GM12891 (cell line): ENCODE measurements at places on chromosomes 6 and 20.

GRCh38 chr6:89817481-89817880, 2.1 kb downstream of the MDN1 start:
- DNase-seq, result no peak

GRCh38 chr20:44056010-44056698, 130.8 kb downstream of the JPH2 start:
- DNase-seq, result no peak

- no peak for DNase-seq
Observed at GRCh38 chr20:63007360-63007645, 539 bp upstream of the BHLHE23 start.

- no peak for DNase-seq
Observed at GRCh38 chr6:145898376-145898775, 65.8 kb downstream of the SHPRH start.

GRCh38 chr6:155915651-155916050, 460.0 kb upstream of the NOX3 start:
- no peak for DNase-seq

DNA sequence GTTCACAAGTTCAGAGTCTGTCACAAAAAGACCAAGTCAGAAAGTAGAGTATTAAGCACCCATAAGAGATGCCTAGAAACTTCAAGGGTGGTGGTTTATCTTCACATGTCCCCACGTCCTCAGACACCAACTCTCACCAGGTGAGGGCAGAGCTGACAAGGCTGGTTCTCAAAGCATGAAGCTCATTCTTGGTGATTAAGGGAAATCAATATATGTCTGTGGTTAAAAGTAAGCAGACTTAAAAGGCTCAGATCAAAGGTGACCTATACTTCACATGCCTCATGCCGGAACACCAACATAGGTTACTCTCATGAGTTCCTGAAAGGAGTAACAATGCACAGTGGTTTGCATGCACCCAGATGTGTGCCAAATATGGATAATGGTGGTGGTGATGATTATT, 27.0 kb downstream of the IL17A start:
- no peak for DNase-seq

DNA sequence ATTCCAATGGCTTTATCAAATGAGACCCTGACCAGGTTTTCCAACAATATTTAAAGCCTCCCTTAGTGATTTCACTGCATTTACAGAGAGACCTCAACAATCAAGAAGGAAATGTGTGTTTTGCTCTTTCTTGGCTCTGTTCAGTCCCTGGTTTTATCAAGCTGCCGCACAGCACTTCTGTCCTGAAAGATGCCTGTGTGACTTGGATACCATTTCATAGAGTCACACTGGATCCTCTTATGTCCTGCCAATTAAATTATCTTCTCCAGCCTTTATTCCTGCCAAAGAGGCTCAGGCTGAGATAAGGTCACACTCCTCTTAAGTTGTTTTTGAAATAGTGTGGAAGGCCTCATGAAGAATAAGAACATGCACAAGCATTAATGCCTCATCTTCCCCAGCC, 197.0 kb upstream of the RNF217 start:
- no peak for DNase-seq

DNA sequence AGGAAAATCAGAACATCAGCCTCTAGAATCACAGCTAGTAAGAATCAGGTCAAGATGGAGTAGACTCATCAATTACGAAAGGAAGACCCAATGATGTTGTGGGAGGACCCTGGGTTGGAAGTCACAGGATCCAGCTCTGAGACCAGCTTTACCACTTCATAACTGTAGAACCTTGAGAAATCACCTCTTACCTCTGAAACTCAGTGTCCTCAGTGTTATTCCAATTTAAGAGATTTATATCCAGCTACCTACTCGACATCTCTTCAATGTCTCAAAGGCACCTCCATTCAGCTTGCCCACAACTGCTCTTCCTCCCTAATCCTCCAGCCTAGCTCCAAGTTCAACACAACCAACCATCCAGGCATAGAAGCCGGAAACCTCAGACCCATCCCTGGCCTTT, 16.3 kb downstream of the MRPL14 start:
- no peak for DNase-seq

DNA sequence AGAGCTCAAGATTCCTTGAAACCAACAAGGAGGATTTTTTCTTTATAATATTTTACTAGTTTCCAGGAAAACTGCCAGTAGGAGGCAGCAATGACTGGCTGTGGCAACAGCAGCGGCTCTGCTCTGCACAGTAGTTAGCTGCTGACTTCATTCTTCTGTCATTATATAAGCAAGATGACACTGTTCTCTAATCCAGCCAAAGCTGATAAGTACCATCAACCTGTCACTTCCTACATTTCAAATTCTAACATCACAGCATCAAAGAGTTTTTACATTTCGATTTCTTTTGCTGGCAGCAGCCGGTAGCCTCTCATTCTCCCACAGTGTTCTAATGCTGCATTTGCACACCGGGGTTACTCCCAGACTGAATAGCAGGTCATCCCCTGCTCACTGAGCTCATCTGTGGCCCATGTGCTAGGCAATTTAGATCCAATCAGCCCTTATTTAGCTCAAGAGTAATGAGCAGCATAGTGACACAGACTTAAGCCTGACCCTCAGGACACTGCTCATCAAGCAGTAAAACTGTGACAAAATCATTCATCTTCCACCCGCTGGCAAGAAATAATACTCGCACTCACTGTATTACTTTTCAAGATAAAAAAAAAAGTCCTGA, 67.8 kb downstream of the MMS22L start:
- DNase-seq, result no peak

DNA sequence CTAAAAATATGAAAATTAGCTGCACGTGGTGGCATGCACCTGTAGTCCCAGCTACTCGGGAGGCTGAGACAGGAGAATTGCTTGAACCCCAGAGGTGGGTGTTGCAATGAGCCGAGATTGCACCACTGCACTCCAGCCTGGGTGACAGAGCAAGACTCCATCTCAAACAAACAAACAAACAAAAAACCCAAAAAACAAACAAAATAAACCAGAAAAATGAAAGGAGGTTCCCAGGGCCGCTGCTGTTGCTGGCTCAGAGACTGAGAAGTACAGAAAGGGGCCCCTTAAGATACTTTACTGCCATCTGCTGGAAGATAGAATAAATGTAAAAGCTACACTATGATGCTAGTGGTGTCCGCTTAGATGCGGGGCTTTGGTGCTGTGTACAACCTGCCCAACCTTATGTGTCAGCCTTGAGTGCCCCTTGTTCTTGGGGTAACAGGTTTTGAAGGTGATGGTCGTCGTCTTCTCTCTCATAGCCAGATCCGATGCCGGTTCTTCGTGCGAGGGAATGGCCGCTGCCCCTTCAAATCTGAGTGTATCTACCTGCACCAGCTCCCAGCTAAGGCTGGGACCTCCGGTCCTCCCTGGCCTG, 2.8 kb upstream of the FANCE start:
- peak; percentile 73 for DNase-seq

- no peak for DNase-seq
Observed at GRCh38 chr20:12728782-12729181, 280.0 kb upstream of the SPTLC3 start.

DNA sequence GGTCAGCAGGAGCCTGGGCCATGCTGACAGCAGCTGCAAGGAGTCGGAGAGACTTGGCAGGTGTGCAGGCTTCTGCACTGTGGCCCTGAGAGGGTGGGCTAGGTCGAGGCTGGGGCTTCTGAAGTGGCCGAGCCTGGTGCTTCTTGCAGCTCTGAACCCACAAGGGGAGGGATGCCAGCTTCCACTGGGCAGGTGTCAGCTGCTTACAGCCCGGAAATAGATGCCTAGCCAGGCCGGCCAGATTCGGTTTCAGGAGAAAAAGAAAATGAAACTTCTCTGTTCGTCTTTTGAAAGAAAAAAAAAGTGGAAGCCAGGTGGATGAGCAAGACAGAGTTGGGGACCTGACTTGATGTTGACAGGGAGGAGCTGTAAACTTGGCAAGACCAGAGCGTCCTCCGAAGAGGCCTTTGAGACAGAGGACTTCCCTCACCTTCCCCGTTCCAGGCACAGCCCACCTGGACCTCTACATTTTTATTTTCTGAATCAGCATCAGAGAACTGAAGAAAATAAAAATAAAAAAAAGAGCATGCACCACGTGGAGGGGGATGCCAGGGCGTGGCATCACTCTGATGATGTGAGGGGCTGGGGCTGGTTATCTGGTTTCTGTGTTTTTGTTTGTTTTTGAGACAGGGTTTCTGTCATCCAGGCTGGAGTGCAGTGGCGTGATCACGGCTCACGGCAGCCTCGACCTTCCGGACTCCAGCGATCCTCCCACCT, at the start of gene ZBP1:
ZBP1 (minus strand) TSS at position 153 of the 717 bp plus-strand sequence; CDS start at position 22, 131 bp downstream.
- peak; percentile 76 for DNase-seq
